Stimulated activated CD4-positive, alpha-beta T cell treated with anti-CD3 and anti-CD28 coated beads, Interleukin-2, amount 100 ng/mL, for 4 hours (primary cell): ENCODE measurements at places on chromosomes 16 and 17.

DNA sequence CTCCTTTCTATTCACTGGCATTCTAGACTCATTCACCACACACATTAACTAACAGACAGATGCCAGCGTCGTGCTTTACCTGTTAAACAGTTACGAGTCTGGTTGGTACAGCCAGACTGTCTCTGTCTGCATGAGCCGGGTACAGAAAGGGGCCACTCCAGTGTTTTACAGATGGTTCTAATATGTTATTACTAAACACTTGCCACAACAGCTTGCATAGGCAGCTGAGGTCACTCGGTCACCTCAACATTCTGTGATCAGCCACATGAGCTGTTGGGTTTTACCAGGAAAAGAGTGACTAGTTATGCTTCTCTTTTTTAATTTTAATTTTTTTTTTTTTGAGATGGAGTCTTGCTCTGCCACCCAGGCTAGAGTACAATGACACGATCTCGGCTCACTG, 25.2 kb downstream of the CD300A start:
- no peak for DNase-seq

GRCh38 chr16:23104032-23104955, 45.0 kb downstream of the USP31 start:
- DNase-seq = no peak

DNA sequence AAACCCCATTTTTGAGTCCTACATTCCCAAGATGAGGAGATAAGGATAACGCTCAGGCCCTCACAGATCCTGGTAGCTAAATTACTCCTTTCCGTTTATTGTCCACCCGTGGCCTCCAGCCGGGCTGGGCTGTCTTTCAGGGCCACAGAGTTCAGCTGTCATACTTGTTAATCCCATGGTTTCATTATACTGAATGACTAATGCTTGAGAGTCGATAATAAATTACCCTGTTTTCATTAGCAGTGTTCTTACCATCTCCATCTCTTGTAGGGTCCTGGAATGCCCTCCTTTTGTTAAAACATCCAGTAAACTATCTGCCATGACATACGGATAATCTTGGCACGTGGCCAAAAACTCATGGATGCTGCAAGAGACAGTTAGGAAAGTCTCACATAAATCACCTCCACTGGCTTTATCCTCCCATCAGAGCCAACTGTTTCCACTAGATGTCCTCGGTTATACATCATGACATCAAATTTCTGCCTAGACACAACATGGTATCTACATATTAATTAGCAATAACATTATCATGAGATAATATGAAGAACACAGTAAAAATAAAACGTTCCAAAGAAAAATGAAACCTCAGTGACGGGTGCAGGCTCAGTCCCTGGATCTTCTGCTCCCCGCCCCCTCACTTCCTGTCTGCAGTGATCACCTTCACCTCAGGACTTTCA, 45.3 kb downstream of the BRD7 start:
- DNase-seq = no peak

DNA sequence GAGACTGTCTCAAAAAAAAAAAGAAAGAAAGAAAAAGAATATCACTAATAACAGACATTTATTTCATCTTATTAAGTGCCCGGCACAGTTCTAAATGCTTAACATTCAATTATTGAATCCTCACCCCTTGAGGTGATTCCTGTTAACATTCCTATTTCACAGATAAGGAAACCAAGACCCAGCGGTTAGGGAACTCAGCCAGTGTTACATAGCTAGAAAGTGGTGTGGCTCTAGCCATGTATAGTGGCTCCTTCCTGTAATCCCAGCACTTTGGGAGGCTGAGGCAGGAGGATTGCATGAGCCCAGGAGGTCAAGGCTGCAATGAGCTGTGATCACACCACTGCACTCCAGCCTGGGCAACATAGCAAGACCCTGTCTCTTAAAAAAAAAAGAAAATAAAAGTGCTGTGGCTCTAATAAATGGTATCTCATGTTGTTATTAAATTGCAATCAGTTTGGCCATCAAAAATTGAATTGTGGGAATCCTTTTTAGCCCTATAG, 28.1 kb downstream of the ZNRF1 start:
- no peak for DNase-seq

DNA sequence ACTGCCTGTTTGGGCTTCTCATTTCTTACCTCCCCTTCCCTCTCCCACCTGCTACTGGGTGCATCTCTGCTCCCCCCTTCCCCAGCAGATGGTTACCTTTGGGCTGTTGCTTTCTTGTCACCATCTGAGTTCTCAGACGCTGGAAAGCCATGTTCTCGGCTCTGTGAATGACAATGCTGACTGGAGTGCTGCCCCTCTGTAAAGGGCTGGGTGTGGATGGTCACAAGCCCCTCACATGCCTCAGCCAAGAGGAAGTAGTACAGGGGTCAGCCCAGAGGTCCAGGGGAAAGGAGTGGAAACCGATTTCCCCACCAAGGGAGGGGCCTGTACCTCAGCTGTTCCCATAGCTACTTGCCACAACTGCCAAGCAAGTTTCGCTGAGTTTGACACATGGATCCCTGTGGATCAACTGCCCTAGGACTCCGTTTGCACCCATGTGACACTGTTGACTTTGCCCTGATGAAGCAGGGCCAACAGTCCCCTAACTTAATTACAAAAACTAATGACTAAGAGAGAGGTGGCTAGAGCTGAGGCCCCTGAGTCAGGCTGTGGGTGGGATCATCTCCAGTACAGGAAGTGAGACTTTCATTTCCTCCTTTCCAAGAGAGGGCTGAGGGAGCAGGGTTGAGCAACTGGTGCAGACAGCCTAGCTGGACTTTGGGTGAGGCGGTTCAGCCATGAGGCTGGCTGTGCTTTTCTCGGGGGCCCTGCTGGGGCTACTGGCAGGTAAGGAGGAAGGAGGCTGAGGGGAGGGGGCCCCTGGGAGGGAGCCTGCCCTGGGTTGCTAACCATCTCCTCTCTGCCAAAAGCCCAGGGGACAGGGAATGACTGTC, at the start of gene CD68:
TSS of gene CD68 (plus strand) at position 638 of the 833 bp plus-strand sequence. CDS start at position 678, 40 bp downstream.
- peak; percentile 68 for DNase-seq

GRCh38 chr17:72004011-72004427, 116.8 kb upstream of the SOX9 start:
- DNase-seq = no peak

DNA sequence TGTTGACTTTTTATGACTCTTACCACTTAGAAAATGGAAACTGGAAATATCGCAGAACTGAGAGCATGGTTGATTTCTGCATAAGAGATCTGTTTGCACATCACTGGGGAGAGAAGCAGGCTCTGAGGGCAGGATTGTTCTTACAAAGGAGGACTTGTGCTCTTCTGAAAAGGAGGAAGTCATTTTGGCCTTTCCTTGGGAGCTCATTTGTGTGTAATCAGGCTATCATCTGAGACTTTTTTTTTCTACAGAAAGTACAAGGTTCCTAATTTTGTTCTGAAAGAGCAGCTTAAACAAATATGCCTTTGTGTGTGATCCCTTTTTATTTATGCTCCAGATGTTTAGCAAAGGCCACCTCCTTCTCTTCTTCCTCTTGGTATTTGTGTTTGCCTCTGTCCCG, 145.7 kb upstream of the CACNG5 start:
- DNase-seq = no peak

GRCh38 chr16:30401768-30402425, 5.5 kb upstream of the ZNF771 start:
- DNase-seq = no peak

DNA sequence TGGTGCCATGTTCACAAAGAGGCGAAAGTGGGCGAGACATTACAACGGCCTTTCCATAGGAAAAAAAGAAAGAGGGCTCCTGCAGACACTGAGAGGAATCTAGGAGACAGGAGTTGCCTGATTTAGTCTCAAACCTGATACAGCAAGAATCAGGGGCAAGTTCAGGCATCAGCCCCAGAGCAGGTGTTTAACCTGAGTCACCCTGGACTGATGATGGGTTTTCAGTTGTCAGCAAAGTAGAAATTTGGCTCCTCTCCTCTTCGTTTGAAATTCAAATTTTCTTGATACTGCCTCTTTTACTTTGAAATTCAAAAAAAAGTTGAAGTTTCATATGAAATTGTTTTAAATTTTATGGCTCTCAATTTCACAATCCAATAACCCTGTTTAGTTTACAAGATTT, 189.5 kb downstream of the ABCC12 start:
- DNase-seq = no peak

DNA sequence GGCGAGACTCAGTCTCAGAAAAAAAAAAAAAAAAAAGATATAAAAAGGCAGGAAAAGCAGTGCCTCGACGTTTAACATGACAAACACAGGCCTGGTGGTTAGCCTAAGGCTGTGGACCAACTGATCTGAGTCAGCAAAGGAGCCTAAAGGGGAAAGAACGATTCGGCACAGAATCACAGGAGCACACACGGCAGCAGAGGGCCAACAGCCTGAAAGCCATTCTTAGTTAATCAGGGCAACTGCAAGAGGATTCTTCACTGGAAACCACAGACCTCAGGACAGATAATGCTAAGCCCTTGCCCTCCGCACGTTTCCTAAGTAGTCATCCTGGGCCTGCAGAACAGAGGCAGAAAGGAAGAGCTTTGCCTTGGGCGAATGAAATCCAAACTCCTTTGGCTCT, 14.7 kb downstream of the TMEM11 start:
- no peak for DNase-seq

- DNase-seq = no peak
Measured at GRCh38 chr17:48729335-48730239, 1.0 kb upstream of the HOXB13 start.

DNA sequence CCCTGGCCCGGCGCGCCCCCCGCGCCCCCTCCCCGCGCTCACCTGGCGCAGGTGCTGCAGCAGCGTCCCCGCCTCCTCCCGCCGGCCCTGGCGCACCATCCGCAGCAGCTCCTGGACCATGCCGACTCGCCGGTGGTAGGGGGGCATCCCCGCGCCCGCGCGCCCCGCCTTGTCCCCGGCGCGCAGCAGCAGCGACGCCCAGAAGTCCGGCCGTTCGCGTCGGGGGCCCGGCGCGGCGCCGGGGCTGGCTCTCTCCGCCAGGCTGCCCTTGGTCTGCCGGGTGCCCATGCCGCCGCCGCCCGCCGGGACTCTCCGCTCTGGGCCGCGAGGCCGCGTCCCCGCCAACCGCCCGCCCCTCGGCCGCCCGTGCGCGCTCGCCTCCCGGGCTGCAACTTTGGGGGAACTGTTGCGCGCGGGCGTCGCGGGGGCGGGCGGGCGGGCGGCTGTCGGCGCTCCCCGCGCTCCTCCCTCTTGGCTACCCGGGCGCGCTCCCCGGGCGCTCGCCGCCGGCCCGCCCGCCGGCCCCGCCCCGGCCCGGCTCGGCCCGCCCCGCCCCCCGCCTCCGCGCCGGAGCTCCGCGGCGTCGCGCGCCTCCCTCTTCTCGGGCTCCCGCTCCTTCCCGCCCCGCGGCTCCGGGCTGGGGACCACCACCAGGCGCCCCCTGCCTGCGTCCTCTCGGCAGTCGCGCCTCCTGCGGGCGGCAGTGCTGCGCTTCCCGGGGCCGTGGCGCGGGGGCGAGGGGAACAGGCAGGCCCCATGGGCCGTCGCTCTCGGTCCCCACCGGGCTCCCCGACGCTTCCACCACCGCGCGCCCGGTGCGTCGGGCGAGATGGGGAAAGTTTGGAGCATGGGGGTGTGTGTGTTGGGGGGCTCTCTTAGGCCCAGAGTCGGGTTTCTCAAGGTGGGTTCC, at the start of gene LRRC75A:
TSS of gene LRRC75A (minus strand) at position 491 of the 910 bp plus-strand sequence. CDS start at position 288, 203 bp downstream.
- peak; percentile 42 for DNase-seq

- DNase-seq = no peak
Measured at GRCh38 chr16:56637814-56638750, at the start of gene MT1A. TSS of gene MT1A (plus strand) at chr16:56638666. CDS start at chr16:56638739, 73 bp downstream.
